ENCODE measurements at places on chromosomes 13 and 19.
A peak's percentile ranks its signal among the peaks of the same experiment; 100 is the strongest.

- peak; percentile 49 for DNase-seq
Measured at GRCh38 chr13:94345374-94346195, 133.9 kb downstream of the DCT start.

GRCh38 chr13:111904166-111904565, 162.8 kb upstream of the SOX1 start:
- no peak for DNase-seq

- DNase-seq: no peak
Measured at GRCh38 chr19:38304866-38305429, 897 bp downstream of the C19orf33 start.

DNA sequence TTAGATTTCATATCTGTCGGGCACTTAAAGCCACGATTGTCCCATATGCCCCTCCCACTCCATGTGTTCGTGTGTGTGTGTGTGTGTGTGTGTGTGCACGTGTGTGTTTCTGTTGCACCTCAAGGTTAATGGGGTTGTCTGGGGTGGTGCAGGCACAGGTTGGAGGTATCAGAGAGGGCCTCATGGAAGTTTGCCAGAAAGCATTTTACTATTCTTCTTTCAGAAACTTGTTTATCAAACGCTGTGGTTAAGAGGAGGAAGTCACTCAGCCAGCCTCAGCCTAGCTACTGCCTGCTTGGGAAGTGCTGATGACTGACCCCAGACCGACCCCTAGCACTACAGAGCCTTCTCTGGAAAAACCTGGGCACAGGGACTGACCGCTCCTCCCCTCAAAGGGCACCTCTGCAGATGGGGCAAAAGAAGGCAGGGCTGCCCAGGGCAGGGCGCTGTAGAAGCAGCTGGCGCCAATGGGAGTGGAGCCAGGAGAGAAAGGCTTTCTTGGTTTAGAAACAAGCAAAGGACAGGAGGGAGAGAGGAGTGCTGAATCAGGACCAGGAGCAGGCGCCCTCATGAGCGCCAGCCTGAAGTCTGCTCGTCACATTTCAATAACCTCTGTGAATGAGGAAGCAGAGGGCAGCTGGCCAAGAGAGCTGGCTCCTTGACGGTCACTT, 3.9 kb downstream of the SIAH3 start:
- peak; percentile 51 for DNase-seq

DNA sequence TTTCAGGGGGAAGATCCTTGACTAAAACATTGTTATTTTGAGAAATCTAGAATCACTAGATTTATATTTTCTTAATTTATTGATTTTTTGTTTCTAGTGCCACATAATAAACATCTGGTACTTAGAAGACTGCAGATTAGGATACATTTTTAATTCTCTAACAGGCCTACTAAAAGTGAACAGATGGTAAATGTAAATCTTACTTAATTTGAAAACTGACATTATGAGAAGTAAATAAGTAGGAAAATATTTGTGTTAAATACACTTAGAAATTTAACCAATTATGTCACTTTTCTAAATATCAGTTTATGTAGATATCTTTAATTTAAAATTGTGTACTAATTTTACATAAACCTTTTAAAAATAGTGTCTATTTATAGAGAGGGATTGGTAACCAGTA, 2255.6 kb upstream of the PCDH20 start:
- DNase-seq: no peak
